Fibroblast of lung (primary cell): ENCODE measurements at places on chromosomes 7 and 10.
A peak's percentile ranks its signal among the peaks of the same experiment; 100 is the strongest.

DNA sequence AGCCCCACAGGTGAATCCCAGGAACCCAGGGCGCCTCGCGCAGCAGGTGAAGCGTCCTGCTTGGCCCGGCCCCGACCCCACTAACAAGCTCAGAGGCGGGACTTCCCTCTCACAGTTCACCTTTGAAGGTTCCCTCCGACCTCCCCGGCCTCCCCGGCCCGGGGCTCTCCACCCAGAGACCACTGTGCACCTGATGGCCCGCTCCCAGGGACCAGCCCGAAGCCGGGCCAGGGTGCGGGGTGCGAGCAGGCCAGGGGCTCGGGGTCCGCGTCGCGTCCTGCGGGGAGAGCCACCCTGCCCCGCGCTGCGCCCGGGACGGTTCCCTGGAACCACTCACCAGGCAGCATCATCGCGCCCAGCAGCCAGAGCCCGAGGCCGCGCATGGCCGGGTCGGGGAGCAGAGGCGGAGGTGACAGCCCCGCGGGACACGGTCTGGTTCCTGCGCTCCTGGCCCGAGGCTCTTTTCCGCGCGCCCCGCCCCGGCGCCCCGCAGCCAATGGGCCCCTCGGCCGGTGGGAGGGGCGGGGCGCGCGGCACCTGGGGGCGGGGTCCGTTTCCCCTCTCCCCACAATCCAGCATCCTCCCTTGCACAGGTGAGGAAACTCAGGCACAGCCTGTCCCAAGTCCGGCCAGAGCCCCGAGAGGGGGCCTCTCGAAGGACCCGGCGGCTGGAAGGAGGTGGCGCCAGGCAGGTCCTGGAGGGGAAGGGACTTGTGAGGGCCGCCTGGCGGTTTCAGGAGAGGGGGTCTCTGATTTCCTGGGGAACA lies at the start of gene ADAM8:
TSS of gene ADAM8 (minus strand) at position 434 of the 767 bp plus-strand sequence. CDS start at position 383, 51 bp downstream.
- no peak for DNase-seq

DNA sequence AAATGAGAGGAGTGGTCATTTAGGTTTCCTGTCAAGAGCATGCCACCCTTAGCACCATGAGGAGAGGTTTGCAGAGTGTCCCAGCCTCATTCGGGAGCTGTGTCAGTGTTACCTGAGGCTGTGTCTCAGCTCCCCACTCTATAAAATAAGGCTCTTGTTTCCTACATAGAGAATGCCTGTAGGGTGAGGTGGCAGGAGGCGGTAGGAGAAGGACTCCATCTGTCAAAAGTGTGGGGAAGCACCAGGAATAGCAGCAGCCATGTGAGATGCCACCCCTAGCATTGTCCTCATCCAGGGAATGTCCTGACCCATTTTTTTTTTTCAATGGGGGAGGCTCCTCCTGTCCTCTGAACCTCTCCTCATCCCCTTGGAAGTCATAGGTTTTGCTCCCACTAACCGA lies 451.2 kb downstream of the PLXNA4 start:
- DNase-seq: no peak

DNA sequence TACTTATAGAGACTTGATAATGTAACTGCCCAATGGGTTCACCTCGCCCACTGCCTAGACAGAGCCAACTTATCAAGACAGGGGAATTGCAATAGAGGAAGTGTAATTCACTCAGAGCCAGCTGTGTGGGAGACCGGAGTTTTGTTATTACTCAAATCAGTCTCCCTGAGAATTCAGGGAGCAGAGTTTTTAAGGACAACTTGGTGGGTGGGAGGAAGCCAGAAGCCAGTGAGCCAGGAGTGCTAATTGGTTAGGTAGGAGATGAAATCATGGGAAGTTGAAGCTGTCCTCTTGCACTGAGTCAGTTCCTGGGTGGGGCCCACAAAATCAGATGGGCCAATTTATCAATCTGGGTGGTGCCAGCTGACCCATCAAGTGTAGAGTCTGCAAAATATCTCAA lies 20.1 kb upstream of the C7orf33 start:
- DNase-seq: peak; percentile 5

- DNase-seq: peak; percentile 20
These were observed 14.4 kb downstream of the FFAR4 start for GRCh38 chr10:93580828-93581227.

DNA sequence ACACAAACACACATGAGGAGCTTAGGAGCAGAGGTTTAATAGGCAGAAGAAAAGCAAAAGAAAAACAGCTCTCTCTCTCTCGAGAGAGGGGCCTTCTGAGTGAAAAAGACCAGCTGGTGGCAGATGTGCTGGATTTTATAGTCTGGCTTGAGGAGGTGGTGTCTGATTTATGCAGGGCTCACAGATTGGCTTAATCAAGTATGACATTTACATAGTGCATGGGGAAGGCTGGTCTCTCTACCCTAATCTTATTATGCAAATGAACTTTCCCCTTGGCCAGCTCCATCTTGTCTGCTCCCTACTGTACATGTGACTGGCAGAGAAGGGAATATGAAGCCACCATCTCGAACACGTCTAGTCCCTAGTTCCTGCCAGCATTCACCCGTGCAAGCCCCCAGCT lies 219.5 kb upstream of the ZNF804B start:
- DNase-seq: no peak

DNA sequence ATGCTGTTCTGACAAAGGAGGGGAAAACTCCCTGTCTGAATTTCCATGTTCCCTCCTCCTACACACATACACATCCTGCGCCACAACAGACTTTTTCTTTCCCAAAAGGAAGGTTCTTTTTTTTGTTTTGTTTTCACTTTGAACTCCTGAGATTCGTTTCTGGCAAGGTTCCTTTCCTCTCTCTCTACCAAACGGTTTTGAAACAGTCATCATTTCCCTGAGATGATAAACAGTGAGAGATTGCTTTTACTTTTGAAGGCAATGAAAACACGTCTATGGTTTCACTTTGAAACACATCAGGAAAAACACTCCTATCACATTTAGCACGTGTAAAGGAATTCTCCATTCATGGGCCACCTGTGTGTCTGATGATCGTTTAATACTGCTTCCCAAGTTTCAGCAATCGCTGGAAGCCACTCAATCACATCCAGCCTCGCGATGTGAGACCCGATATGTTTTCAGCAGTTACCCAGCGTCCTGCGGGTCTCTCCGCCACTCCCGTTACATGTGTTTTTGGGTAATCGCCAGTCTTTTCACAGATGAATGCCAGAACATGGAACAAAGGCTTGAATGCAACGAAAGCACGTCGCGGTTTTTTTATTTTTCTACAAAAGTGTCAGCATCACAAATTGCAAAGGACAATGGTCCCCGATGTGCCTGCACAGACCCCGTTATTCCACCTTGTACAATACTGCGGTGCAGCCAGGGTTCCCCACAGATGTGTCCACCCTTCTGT lies 62.8 kb upstream of the CUX1 start:
- peak; percentile 66 for DNase-seq

GRCh38 chr10:50437248-50437647 lies 185.9 kb upstream of the ASAH2 start:
- no peak for DNase-seq

DNA sequence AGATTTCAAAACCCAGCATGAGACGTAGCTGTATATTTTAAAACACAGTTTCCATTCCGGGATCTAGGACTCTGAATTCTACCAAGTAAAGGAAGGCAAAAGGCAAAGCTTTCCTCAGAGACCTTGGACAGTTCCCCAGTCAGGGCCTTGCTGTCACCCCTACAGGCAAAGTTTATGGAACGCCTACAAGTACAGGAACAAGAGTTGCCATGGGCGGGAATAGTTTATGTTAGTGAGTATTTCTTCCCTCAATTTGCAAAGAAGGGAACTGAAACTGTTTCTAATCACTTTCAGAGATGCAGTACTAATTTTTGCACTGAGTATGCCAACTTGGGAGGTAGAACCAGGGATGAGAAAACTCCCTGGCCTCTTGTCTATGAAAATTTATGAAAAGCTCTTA lies 68.2 kb upstream of the LRGUK start:
- DNase-seq: peak; percentile 3

GRCh38 chr10:73485320-73485719 lies 10.5 kb downstream of the PPP3CB start:
- no peak for DNase-seq

GRCh38 chr7:88760136-88760515 lies 626 bp downstream of the ZNF804B start:
- no peak for DNase-seq

DNA sequence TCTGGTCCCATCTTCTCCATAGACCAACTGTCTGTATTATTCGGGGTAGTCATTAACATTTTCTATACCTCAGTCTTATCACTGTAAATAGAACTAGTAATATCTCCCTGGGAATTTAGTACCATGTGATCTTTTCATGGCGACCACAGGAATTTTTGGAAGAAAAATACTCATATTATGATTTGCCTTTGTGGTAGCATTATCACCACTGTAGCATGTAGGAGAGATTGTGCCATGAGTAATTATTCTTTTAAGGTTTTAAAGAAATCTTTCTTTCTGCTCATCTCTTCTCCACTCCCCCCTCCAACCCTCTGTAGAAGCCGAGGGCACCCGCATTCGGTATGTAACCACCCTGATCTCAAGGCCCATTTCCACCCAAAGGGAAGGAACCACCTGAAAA lies 25.0 kb downstream of the ZNF365 start:
- DNase-seq: peak; percentile 89

- DNase-seq: no peak
These were observed 149.8 kb downstream of the AMPH start for GRCh38 chr7:38481401-38481800.

- peak; percentile 82 for DNase-seq
These were observed 34.6 kb downstream of the CHST3 start for GRCh38 chr10:71998840-71999194.

DNA sequence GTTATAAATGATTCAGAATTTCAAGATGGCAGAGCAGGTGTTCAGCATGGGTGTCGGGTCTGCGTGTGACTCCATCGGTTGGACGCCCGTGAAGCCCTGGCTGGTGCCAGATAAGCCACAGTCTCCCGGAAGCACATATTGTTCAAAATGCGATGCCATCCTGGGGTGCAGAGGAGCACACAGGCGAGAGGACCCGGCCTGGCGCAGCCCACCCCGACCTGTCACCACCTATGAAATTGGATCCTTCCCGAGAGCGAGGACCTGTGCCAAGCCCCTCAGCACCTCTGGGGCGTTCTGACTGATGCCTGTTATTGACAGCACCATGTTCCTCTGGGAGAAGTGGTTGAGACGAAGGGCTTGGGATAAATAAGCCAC lies 110.1 kb downstream of the ACTR3B start:
- no peak for DNase-seq

GRCh38 chr7:93228302-93228701 lies 2.0 kb upstream of the HEPACAM2 start:
- DNase-seq: peak; percentile 74

DNA sequence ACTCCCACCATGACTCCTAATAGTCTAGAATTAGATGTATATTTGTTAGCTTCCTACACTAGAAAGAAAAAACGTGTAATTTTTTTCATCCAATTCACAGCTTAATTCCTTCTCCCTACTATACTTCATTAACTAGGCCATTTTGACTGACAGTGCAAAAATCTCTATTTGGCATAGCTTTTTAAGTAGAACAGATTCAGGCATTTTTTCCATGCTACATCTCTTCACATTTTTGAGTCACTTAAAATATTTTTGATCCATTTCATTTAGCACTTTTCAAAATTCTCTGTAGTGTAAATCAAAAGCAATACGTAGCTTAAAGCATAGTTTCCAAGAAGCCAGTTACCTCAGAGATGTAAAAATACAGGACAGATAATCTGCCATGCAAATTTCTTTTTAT lies 391.1 kb upstream of the NPVF start:
- no peak for DNase-seq

- DNase-seq: peak; percentile 53
These were observed 101.6 kb downstream of the CCSER2 start for GRCh38 chr10:84429926-84430520.

GRCh38 chr7:55069271-55069792 lies 50.5 kb downstream of the EGFR start:
- DNase-seq: no peak

DNA sequence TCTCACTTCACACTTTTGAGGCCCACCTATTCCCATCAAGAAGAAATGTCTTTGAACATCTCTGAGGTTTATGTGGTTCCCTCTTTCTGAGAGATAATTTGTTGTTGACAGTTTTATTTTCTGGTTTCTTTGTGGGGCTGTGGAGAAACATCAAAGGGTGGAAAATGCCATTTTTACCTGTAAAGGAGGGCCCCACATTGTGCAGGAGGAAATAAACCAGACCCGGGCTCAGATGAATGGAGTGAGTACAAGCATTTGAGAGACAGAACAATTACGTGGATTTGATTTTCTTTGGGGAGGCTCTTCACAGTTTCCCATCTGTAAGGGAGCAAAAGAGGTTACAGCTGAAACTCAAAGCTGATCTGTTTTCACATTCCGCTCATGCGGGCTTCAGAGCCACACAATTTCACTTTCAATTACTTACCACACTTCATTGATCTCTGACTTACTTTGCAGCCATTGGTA lies 29.8 kb downstream of the ITPRIP start:
- DNase-seq: no peak

DNA sequence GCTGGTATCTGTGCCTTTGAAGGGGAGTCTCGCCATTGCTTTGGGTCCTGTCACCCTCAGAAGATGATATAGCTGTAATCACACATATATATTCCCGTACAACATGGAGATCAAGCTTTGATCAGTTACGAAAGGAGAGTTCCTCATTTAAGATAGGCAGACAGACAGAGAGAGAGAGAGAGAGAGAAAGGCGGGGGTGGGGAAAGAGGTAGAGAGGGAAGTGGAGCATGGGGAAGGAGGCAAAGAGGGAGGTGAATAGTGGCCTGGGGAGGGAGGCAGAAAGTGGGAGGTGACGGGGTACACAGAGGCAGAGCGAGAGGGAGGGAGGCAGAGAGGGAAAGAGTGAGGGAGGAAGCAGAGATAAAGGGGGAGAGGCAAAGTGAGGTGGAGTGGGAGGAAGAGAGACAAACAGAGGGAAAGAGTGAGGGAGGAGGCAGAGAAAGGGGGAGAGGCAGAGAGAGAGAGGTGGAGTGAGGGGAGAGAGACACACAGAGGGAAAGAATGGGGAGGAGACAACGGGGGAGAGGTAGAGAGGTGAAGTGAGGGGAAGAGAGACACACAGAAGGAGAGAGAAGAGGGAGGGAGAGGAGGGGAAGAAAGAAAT lies 44.6 kb upstream of the C1QL3 start:
- DNase-seq: no peak

DNA sequence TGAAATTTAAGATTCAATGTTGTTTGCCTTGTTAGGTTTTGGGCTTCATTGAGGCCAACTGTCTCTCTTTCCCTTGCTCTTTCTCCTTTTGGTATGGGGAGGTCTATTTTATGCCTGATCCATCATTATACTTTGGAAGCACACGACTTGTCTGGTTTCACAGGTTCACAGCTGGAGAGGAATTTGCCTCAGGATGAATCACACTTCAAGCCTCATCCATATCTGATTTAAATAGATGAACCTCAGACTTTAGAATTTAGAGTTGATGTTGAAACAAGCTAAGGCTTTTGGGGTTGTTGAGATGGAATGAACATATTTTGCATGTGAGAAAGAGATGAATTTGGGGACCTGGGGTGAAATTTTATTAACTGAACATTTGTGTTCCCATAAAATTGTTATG lies 150.5 kb upstream of the IGFBP3 start:
- peak; percentile 81 for DNase-seq

GRCh38 chr7:152649220-152649619 lies 26.7 kb downstream of the XRCC2 start:
- no peak for DNase-seq

DNA sequence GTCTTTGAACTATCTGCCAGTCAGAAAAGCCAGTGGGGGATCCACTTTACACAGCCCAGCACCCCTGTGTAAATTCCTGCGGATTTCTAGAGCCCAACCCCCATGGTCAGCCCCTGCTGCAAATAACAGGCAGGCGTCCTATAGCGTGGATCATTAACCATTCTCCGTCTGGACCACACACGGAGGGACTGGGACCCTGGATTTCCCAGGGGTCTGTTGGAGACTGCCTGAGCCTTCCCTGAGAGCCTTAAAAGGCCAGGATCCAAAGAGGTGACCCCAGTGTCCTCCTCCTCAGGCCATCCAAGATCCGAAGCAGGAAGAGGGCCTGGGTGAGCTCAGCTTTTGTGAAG lies 11.2 kb upstream of the GRID1 start:
- no peak for DNase-seq
